Fibroblast of the aortic adventitia (primary cell): ENCODE measurements at places on chromosomes 5 and 9. TPM values are rescaled to one million over a fixed set of nuclear protein-coding genes. Genes with fewer than 3 reads are reported as not detected.

Gene LURAP1L
- 47.5 and 48.2 TPM in 2 replicates for total RNA-seq

Gene ISCA1
- 18.0 and 46.5 TPM in 2 replicates for total RNA-seq

Gene RBM22
- 35.7 and 60.4 TPM in 2 replicates for total RNA-seq

Gene ADGRV1
- 0.18 and 0.25 TPM in 2 replicates for total RNA-seq

Gene PCA3
- total RNA-seq, result not detected in 2 replicates

Gene FOXI1
- not detected in 2 replicates for total RNA-seq

Gene SLC4A9
- total RNA-seq, result not detected in 2 replicates

Gene PCDHA3
- 0.27 and 0.49 TPM in 2 replicates for total RNA-seq

Gene LCN12
- not detected in 2 replicates for total RNA-seq

Gene KYAT1
- total RNA-seq, result 5.3 and 6.8 TPM in 2 replicates

Gene ZNG1E
- 33.5 and 40.0 TPM in 2 replicates for total RNA-seq

Gene DYNC2I2
- total RNA-seq, result 42.8 and 65.7 TPM in 2 replicates

Gene CYLC2
- total RNA-seq, result not detected in 2 replicates

Gene C9orf72
- total RNA-seq, result 7.5 and 31.7 TPM in 2 replicates

Gene NEUROG1
- not detected in 2 replicates for total RNA-seq

Gene FOXD4
- 0.27 TPM in 1 of 2 replicates, not detected in the other for total RNA-seq

Gene CLK4
- total RNA-seq, result 30.8 and 36.0 TPM in 2 replicates

Gene ACOT12
- total RNA-seq, result 0.27 TPM in 1 of 2 replicates, not detected in the other

Gene CARTPT
- total RNA-seq, result not detected in 2 replicates

Gene IER5L
- total RNA-seq, result 28.0 and 42.0 TPM in 2 replicates

Gene PIP5K1B
- not detected in 2 replicates for total RNA-seq

Gene FBP2
- not detected in 2 replicates for total RNA-seq

Gene SMIM33
- total RNA-seq, result not detected in 2 replicates

Gene BOD1
- total RNA-seq, result 63.7 and 68.9 TPM in 2 replicates

Gene SEC61B
- 20.3 and 155 TPM in 2 replicates for total RNA-seq

Gene RFESD
- total RNA-seq, result 0.33 and 4.7 TPM in 2 replicates

Gene GLRA1
- total RNA-seq, result not detected in 2 replicates

Gene TESK1
- 13.3 and 21.3 TPM in 2 replicates for total RNA-seq

Gene GFI1B
- total RNA-seq, result not detected in 2 replicates

Gene GLDC
- 0.65 and 1.8 TPM in 2 replicates for total RNA-seq

Gene TRIP13
- 4.4 and 32.5 TPM in 2 replicates for total RNA-seq

Gene NTNG2
- total RNA-seq, result 1.1 and 2.4 TPM in 2 replicates

Gene LAMC3
- total RNA-seq, result 0.08 TPM in 1 of 2 replicates, not detected in the other

Gene NR4A3
- total RNA-seq, result 1.1 and 1.5 TPM in 2 replicates

Gene GRIN3A
- total RNA-seq, result 0.09 TPM in 1 of 2 replicates, not detected in the other
